ENCODE measurements at places on chromosomes 7 and 10.

GRCh38 chr10:33423154-33423529 is 88.7 kb upstream of the NRP1 start:
- DNase-seq = peak; percentile 63

DNA sequence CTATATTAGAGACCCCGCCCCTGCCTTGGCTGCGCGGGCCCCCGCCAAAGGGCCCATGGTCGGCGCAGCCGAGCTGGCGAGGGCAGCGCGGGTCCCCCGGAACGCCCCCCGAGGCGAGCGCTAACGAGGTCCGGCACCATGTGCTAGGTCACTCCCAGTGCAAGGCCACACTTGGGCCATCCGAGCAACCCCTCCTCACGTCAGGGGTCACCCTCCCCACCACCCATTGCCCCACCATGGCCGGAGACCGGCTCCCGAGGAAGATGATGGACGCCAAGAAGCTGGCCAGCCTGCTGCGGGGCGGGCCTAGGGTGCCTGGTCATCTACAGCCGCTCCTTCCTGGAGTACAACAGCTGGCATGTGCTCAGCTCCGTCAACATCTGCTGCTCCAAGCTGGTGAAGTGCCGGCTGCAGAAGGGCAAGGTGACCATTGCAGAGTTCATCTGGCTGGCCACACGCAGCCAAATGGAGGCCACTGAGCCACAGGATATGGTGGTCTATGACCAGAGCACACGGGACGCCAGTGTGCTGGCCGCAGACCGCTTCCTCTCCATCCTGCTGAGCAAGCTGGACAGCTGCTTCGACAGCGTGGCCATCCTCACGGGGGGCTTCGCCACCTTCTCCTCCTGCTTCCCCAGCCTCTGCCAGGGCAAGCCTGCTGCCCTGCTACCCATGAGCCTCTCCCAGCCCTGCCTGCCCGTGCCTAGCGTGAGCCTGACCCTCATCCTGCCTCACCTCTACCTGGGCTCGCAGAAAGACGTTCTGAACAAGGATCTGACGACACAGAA is 12.4 kb upstream of the SEC24C start:
- no peak for DNase-seq

DNA sequence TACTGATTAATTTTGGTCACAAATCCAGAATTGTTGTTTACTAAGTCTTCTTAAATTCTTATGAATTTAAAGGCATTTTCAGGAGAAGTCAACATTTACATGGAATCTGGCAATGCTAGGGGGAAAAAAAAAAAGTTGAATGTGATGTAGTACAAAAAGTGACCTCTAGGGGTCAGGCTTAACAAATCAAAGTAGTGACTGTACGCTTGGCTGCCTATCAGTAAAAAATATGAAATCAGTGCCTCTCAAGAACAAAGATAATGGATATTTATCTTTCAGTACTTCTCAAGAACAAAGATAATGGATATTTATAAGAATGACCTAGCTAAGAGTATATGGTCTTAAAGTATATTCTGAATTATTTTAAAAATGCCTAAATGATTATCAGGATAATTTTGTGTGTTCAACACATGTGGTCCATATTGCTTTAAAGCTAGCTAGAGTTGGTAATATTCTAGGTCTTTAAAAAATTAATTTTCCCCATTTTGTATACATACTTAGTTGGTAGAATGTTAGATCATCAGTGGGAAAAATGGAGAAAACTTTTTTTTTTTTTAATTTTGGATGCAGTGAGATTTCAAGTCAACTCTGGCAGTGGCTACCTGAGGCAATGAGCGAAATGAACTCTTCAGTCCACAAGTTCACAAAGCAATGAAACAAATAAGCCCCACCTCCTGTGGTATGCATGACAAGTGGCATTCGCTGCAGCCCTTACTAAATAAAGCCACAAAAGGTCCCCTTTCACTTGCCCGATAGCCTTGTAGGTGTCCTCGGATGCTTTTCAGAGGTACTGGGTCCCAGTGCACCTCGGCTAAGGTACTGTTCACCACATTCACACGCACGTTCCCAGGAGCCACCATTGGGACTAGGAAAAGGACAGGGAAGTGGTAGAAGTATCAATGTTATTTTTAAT is 51.2 kb upstream of the LAMB4 start:
- DNase-seq = peak; percentile 51

- no peak for DNase-seq
These were observed 122.2 kb downstream of the PDE1C start for GRCh38 chr7:31948029-31948428.

- DNase-seq = no peak
These were observed 31.2 kb downstream of the CFAP46 start for GRCh38 chr10:132910901-132911785.

GRCh38 chr10:91144961-91145360 is 75.5 kb upstream of the PCGF5 start:
- DNase-seq = no peak

DNA sequence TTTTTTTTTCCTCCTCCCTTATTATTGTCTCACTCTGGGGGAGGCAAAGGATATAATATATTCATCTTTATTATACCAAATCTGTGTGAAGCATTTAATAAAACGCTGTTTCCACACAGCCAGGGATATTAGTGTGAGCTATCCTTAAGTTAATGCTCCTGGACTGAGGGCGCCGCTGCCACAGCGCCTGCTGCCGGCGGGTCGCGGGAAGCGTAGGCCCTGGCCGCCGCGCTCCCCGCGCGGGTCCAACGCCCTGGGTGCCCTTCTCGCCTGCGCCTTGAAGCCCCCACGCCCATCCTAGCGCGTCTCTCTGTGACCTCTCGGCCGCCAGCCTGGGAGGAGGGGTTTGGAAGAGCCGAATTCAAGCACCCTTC is 9.5 kb upstream of the LBX1 start:
- DNase-seq = no peak

DNA sequence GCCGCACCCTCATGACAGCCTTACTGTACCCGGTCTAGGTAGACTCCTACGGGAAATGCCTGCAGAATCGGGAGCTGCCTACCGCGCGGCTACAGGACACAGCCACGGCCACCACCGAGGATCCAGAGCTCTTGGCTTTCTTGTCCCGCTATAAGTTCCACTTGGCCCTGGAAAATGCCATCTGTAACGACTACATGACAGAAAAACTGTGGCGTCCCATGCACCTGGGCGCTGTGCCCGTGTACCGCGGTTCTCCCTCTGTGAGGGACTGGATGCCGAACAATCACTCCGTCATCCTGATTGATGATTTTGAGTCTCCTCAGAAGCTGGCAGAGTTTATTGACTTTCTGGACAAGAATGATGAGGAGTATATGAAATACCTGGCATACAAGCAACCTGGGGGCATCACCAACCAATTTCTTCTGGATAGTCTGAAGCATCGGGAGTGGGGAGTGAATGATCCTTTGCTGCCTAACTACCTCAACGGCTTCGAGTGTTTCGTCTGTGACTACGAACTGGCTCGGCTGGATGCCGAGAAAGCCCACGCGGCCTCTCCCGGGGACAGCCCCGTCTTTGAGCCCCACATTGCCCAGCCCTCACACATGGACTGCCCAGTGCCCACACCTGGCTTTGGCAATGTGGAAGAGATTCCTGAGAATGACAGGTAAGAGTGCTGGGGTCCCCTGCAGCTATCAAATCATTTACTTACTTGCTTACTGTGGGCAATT is 8.5 kb upstream of the CHCHD1 start:
- no peak for DNase-seq

DNA sequence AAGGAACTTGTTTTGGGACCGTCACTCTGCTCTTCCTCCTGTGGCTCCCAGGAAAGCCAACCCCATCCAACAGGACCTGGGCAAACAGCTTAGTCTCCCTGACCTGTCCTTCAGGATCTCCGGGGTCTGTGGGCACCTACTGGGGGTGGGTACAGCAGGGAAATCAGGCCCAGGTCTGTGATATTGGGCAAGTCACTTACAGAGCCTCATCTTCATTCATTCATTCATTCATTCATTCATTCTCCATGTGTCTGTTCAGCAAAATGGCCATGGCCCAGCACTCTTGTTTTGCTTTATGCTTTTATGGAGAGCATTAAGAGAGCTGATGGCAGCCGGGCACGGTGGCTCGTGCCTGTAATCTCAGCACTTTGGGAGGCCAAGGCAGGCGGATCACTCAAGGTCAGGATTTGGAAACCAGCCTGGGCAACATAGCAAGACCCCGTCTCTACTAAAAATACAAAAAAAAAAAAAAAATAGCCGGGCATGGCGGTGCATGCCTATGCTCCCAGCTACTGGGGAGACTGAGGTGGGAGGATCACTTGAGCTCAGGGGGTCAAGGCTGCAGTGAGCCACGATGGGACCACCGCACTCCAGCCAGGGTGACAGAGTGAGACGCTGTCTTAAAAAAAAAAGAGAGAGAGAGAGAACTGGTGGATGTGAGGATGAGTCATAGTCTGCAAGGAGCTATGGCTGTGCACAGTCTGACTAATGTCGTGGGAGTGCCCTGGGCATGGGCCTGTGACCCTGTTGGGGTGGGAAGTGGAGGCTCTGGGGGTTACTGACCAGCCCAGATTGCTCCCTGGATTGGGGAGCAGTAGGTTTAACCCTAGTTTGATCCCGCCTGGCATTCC is 54.3 kb downstream of the CLIP2 start:
- no peak for DNase-seq

DNA sequence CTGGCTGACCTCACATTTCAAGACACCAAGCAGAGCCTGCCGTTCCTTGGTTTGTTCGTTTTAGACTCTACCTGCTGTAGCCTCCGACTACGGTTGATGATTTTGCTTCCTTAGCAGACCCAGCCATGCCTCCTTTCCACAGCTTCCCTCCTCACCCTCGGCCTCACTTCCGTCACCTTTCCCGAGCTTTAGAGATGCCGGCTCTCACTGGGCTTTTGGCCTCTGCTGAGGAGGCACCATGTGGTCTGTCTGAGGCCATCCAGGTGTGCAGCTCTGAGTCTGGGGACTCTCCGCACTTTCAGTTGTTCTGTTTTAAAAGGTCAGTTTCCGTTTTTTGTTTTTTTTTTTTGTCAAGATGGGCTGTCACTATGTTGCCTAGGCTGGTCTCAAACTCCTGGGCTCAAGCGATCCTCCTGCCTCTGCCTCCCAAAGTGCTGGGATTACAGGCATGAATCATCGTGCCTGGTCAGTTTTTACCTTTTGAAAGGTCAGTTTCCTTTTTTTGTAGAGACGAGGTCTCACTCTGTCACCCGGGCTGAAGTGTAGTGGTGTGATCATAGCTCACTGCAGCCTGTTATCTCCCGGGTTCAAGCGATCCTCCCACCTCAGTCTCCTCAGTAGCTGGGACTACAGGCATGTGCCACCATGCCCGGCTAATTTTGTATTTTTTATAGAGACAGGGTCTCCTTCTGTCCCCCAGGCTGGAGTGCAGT is 11.7 kb downstream of the ORAI2 start:
- no peak for DNase-seq

DNA sequence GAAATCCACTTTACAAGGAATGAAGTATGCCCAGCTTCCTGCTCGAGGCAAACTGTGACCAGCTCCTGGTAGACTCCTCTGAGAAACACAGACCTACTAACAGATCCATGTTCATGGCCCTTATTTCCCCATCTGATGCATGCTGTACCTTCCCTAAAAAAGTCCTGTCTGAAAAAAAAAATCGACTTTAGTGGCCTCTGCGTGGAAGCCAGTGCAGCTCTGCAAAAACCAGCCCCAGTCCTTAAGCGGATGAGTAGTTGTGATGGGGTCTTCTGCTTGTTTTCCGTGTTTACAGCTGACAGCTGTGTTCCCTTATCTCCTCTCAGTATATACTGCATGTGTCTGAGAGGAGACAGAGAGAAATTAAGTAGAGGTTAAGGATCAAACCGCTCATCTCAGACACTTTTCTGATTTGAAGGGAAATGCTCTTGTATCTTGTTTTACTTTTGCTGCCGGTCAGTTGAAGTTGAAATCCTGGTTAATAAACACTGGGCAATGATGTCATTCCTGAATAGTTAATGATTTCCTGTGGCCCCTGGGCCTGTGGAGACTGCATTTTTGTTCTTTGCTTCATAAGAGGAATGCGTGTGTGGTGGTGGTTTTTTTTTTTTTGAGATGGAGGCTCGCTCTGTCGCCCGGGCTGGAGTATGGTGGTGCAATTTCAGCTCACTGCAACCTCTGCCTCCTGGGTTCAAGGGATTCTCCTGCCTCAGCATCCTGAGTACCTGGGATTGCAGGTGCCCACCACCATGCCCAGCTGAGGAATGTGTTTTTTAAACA is 67.6 kb downstream of the DOCK1 start:
- no peak for DNase-seq

- DNase-seq = no peak
These were observed 8.9 kb downstream of the HK1 start for GRCh38 chr10:69287181-69287580.

GRCh38 chr7:36279926-36280315 is 109.7 kb upstream of the ANLN start:
- no peak for DNase-seq

- DNase-seq = no peak
These were observed 3.1 kb downstream of the CYP17A1 start for GRCh38 chr10:102834143-102834542.

DNA sequence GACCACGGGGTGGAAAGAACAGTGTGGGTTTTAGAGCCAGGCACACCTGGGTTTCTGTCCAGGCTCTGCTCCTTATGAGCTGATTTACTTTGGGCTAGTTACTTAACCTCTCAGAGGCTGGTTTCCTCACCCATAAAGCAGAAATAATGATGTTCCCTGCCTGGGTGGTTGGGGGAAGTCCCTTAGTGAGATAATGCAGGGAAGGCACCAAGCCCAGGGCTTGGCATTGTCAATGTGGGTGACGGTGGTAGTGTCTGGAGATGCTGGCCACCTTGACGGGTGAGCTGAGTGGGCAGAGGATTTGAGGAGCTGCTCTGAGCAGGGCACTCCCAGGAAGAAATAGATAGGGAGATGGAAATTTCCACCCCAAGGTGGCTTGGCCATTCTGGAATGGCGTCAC is 65.2 kb downstream of the SH2D4B start:
- DNase-seq = no peak

- DNase-seq = no peak
These were observed 152.1 kb downstream of the FZD1 start for GRCh38 chr7:91416155-91416865.

Measured in NCI-H1105 (cell line).